Fibroblast of upper back skin (primary cell): ENCODE measurements at places on chromosomes 3 and 15.

- DNase-seq = no peak
Measured at GRCh38 chr3:197511853-197512635, 43.7 kb downstream of the BDH1 start.

DNA sequence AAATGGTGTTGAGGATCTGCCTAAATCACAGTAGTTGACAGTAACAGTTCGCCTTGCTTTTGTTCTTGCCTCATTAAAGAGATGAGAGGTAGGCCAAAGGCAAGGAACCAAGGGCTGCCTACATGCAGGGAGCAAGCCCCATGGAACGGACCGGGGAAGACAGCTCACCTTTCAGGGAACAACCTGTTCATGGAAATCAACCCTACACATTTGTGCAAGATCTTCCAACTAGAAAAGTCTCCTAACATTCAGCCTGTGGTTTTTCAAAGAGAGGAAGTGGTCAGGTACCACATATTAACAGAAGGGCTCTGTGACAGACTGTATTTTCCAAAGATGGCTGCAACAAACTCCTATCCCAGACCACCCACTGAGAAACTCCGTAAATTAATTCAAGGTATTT lies 1031.8 kb upstream of the NR2F2 start:
- DNase-seq = no peak

- no peak for DNase-seq
Measured at GRCh38 chr3:82022836-82023235, 261.4 kb upstream of the GBE1 start.

- DNase-seq = peak; percentile 91
Measured at GRCh38 chr3:153087595-153088566, 74.1 kb upstream of the RAP2B start.

DNA sequence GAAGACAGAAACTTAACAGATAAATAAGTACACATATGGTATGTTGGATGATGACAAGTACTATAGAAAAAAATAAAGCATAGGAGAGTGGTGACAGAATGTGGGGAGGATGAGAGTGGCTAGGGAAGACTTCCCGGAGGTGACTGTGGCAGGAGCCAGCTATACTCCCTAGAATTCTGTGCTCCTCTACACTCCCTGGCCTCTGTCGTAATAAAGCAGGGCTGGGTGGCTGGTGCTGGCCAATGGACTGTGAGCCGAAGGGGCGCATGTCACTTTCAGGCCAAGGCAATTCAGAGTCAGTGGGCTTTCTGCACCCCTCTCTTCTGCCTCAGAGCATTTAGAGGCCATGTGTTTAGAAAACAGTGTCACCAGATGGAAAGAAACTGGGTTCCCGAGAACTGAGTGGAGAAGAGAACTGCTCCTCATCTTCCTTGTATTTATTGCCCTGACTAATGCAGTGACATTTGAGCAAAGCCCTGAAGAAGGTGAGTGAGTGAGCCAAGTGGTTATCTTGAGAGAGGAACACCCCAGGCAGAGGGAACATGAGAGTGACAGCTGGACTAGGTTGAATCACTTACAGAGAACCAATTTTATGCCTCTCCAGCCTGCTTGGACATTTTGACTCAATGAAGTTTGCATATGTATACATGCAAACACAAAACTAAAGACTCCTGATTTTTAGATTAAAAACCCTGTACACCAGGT lies 5.2 kb upstream of the VPS8 start:
- DNase-seq = no peak

DNA sequence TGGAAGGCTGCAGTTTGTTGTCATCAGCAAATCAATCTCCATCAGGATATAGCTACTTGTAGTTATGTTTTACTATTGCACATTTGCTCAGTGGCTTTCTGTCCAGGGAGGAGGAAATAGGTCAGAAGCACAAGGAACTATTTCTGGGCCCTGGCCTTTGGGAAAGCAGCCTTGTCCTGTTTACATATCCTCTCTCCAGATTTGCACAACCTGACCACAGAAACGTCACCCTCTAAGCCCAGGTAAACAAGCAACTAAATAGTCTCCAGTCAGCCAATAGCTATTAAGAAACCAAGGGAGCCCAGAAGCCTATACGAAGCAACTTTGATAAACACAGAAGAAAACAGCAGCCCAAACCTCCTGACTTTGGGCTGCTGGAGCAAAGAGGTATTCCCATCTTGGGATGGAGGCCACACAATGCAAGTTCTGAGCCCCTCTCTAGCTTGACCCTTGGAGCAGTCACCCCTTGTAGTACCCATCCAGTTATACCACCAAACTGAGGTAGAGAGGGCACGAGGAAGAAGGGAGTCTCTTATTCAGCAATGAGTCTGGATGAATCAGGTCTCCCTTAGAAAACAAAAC lies 2.3 kb upstream of the FEM1B start:
- DNase-seq = no peak

DNA sequence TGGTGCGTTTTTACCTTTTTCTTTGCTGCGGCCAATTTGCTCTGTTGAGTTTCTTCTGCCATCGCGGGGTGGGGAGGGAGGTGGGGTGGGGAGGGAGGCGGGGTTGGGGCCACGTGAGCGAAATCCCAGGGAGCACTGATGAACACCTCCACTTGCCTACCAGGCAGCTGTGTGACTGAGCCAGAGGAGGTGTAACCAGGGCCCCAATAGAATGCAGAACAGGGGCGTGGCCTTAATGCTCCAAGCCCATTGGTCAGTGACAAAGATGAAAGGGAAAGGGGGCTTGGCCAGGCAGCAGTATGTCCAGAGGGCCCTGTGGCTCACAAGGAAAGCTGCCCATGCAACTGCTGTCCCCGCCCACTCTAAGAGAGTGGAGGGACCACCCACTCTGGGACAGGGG lies 21.4 kb upstream of the OR4F6 start:
- no peak for DNase-seq

- DNase-seq = no peak
Measured at GRCh38 chr3:66425032-66425431, 75.8 kb downstream of the LRIG1 start.
